ENCODE measurements at places on chromosomes 7 and 10.

GRCh38 chr7:155581954-155582353 lies 35.6 kb upstream of the CNPY1 start:
- no peak for DNase-seq

- DNase-seq: no peak
These were observed 880 bp downstream of the HOXA5 start for GRCh38 chr7:27142580-27143022.

DNA sequence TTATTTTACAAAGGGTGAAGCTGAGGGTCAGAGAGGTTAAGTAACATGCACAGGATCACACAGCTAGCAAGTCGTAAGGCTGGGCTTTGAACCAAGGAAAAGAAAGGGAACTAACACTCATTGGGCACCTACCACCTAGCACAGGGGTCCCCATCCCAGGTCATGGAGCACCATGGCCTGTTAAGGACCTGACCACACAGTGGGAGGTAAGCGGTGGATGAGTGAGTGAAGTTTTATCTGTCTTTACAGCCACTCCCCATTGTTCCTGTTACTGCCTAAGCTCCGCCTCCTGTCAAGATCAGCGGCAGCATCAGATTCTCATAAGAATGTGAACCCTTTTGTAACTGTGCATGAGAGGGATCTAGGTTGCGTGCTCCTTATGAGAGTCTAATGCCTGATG lies 222.8 kb downstream of the RAB11FIP2 start:
- no peak for DNase-seq

DNA sequence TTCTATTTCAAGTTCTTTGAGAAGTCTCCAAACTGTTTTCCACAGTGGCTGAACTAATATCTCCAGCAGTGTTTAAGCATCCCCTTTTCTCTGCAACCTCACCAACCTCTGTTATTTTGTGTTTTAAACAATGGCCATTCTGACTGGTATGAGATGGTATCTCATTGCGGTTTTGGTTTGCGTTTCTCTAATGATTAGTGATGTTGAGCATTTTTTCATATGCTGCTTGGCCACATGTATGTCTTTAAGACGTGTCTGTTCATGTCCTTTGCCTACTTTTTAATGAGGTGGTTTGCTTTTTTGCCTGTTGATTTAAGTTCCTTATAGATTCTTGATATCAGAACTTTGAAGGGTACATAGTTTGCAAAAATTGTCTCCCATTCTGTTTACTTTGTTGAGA lies 156.6 kb upstream of the IMMP2L start:
- DNase-seq: no peak

GRCh38 chr10:71957546-71958275 lies 6.5 kb upstream of the CHST3 start:
- no peak for DNase-seq

GRCh38 chr10:63718006-63718405 lies 196.8 kb downstream of the REEP3 start:
- DNase-seq: no peak

DNA sequence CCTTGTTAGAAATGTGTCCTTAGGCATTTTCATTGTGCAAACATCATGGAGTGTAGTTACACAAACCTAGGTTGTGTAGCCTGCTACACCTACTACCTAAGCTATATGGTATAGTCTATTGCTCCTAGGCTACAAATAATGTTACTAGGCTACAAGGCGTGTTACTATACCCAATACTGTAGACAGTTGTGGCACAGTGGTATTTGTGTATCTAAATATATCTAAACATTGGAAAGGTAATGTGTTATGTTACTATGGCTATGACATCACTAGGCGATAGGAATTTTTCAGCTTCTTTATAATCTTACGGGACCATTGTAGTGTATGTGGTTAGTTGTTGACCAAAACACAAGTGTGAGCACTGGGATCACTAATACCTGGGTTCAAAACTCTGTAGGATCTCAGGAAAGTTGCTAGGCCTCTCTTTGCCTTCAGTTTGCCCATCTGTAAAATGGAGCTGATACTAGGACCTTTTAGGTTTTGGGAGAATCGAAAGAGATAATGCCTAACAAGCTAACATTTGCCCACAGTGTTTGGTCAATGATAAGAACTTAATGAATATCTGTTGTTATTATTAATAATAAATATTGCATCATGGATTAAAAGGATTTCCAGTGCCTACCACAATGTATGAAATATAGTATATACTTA lies 2.7 kb downstream of the BICC1 start:
- peak; percentile 32 for DNase-seq

- DNase-seq: no peak
These were observed 65.9 kb downstream of the PRKCQ start for GRCh38 chr10:6514180-6514579.

- no peak for DNase-seq
These were observed 263.1 kb downstream of the ELFN1 start for GRCh38 chr7:1933066-1933750.

DNA sequence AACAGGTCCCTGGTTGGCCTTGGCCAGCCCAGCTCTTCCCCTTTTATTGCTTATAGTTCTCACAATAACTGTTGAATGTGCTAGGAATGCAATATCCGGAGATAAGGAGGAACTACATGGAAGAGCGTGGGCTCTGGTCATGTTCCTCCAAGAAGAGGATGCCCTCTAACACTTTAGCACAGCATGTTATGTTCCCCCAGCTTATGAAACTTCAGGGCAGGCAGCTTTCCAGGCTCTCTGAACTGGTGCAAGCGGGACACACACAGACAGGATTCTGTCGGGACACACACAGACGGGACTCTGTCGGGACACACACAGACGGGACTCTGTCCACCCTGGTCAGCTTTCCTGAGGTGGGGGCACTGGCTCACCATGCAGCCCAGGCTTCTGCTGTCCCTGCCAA lies 141.6 kb downstream of the PKD1L1 start:
- peak; percentile 72 for DNase-seq

DNA sequence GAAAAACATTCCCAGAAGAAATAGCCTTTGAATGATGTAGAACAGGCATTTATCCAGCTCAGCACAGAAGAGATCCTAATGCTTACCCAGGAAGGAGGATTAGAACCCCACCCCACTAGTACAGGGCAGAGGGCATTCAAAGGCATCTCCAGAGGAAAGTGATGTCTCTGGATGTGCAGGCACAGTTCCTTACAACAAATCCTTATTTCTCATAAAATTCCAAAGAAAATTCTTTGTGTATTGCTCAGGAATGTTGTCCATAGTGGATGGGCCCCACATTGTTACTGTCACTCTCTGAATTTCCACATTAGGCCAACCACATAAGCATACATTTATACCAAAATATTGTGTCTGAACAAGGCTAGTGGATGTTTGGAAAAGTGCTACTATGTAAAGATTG lies 243.0 kb downstream of the ADRA2A start:
- no peak for DNase-seq
